ENCODE measurements at places on chromosomes 2 and 18. TPM values are rescaled to one million over a fixed set of nuclear protein-coding genes. Genes with fewer than 3 reads are reported as not detected.

DNA sequence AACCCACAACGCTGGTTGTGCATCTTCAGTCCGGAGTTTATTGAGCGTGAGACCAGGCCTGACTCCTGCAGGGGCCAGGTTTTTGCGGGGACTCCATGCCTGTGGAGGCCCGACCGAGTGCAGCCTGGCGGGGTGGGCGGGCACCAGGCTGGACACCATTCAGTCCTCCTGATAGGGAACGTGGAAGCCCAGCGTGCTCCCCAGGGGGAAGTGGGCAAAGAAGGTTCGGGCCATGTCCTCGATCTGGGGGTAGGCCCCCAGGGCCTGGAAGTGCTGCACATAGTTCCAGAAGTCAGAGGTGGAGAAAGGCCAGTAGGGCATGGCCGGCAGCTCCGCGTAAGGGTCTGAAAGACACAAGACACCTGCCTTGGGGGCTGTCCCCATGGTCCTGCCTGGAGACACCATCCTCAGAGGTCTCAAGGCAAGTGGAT lies 1.4 kb downstream of the OTOS start:
- no peak overlapping the region for H3K27ac ChIP-seq
- H3K4me3 ChIP-seq = no peak overlapping the region
- no peak for DNase-seq
- no peaks in the 10 kb centered on the region for H3K36me3 ChIP-seq
- H3K4me1 ChIP-seq = peaks cover 25% of the 10 kb centered on the region
- H3K27me3 ChIP-seq = peaks cover 34% of the 10 kb centered on the region

DNA sequence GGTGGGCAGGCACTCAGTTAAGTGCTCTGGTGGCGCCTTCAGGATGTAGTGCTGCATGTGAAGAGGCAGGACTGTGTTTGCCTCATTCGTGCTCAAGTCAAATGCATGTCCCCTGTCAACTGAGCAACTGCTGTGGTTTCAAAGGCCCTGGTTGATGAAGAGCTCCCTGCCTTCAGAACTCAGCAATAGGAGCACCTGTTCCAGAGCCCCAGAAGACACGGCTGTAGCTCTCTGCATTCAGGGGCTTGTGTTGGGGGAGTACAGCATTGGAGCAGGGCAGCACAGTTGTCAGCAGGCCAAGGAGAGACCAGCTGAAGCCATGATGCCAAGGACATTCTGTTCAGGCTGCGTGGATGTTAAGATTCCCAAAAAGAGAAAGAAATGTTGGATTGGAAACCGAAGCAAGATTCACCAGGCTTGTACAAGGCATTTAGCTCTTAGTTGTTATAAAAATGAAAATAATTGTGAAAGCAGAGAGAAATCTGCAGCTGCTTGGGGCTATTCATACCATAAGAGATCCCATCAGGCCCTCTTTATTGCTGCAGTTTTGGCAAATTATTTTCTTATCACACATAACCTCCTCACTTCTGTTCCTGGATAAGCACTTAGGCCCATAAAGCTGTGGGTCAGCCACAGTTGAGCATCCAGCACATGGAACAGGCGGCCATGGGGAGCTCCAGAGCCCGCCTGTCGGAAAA lies 252.4 kb upstream of the ZNF521 start:
- DNase-seq = no peak
- no peaks in the 10 kb centered on the region for H3K36me3 ChIP-seq
- H3K27me3 ChIP-seq = peaks cover 13% of the 10 kb centered on the region
- H3K27ac ChIP-seq = no peak overlapping the region
- H3K4me1 ChIP-seq = no peaks in the 10 kb centered on the region

GRCh38 chr2:19695706-19696105 lies 206.1 kb downstream of the TTC32 start:
- H3K4me3 ChIP-seq = no peak overlapping the region
- H3K27ac ChIP-seq = no peak overlapping the region
- no peaks in the 10 kb centered on the region for H3K4me1 ChIP-seq

DNA sequence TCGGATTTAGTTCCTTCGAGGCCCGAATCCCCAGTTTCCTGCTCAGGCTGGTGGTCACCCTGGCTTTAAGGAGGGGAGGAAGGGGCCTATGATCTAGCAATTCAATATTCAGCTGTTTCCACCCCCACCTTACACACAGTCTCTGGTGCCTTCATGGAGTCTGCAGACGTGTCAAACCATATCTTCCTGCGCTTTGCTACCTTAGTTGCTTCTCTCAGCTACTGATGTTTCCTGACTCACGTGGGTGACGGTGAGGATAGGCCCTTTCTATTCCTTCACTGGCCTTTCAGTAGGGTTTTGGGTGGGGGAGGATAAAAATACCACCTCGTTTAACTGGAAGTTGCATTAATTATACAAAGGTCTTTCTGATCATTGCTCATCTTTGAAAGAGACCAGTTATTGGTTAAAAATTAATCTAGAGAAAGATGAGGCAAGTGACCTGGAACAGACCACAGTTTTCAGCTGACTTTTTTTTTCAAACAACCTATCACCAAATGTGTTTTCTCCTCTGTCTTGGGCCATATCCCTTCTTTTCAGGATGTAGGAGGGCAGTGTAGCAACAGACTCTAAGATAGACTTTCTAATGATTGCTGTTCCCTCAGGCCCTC lies 49.7 kb downstream of the SH2D6 start:
- peaks cover 18% of the 10 kb centered on the region for H3K4me1 ChIP-seq
- no peak overlapping the region for H3K27ac ChIP-seq
- DNase-seq = no peak

- no peaks in the 10 kb centered on the region for H3K27me3 ChIP-seq
- no peak overlapping the region for H3K4me3 ChIP-seq
- DNase-seq = peak; percentile 5
- peaks cover 50% of the 10 kb centered on the region for H3K4me1 ChIP-seq
- no peak overlapping the region for H3K27ac ChIP-seq
Observed at GRCh38 chr2:241225545-241225944, 37.1 kb downstream of the ANO7 start.

- H3K4me1 ChIP-seq = peaks cover 6% of the 10 kb centered on the region
- H3K27me3 ChIP-seq = no peaks in the 10 kb centered on the region
- DNase-seq = no peak
Observed at GRCh38 chr2:10575609-10576280, 114.0 kb downstream of the NOL10 start.

DNA sequence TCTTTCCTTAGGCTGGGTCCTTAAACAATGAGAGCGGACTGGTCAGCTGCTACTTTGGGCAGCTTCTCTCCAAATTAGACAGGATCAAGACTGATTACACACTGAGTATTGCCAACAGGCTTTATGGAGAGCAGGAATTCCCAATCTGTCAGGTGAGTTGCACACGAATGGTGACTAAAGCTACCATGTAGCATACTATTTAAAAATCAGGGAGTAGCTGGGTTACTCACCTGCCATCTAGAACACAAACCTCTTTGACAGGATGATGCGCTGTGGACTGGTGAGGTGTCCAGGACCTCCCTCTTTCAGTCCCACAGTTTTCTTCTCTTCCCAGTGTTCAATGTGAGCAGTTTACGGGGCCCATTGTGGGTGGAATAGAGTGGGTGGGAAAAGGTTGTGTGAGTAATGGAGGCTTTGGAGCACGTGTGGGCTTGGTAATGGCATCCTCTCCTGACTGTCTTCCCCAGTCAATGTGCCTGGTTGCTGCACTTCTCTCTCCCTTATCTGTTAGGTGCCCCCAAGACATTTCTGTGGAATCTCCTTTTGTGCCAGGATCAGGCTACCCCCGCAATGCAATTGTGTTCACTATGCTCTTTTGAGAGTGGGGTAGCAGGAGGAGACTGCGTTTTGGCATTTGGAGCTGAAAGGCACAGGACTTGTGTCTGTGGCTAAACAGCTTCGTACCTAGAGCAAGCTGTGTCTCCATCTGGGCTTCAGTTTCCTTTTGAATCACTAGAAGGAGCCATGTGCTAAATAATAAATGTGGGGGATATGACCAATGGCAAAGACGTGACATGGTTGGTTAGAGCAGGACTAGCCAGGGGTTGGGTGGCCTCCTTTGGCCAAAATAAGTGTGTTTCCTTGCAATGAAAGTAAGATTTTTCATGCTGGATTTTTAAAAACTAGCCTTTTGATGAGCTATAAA lies 17.7 kb downstream of the SERPINB12 start:
- H3K4me1 ChIP-seq = no peaks in the 10 kb centered on the region
- no peak overlapping the region for H3K27ac ChIP-seq
- no peaks in the 10 kb centered on the region for H3K36me3 ChIP-seq
- H3K27me3 ChIP-seq = no peaks in the 10 kb centered on the region
- no peak for DNase-seq

DNA sequence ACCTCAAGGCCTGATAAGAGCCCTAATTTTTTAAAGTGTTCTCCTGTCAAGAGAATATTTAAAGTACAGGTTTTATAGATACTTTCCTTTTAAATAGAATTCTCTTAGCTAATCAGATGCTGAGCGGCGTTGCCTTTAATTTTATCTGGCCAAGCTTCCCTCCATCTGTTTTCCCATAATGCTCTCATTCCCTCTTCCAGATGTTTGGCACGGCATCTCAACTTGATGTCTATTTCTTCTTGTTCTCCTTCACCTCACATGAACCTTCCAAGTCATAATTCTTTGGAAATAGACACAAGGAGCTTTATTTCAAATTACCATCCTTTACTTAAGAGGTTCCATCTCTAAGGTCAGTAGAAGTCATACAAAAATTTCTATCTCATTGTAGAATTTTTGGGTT lies 76.1 kb upstream of the CPO start:
- no peaks in the 10 kb centered on the region for H3K36me3 ChIP-seq
- no peak for DNase-seq
- no peaks in the 10 kb centered on the region for H3K27me3 ChIP-seq
- peaks cover 12% of the 10 kb centered on the region for H3K4me1 ChIP-seq
- H3K27ac ChIP-seq = peak overlapping the region; percentile 66

GRCh38 chr2:233387225-233387624 lies 32.9 kb downstream of the DGKD start:
- DNase-seq = no peak
- peaks cover 56% of the 10 kb centered on the region for H3K4me1 ChIP-seq
- H3K27ac ChIP-seq = peak overlapping the region; percentile 90
- H3K27me3 ChIP-seq = no peaks in the 10 kb centered on the region

- H3K4me1 ChIP-seq = no peaks in the 10 kb centered on the region
- H3K27me3 ChIP-seq = no peaks in the 10 kb centered on the region
- H3K27ac ChIP-seq = no peak overlapping the region
- H3K4me3 ChIP-seq = no peak overlapping the region
- H3K36me3 ChIP-seq = peaks cover 4% of the 10 kb centered on the region
Observed at GRCh38 chr18:45034179-45034578, 353.5 kb downstream of the SETBP1 start.

- no peak overlapping the region for H3K4me3 ChIP-seq
- no peak overlapping the region for H3K27ac ChIP-seq
- peaks cover 10% of the 10 kb centered on the region for H3K4me1 ChIP-seq
- no peaks in the 10 kb centered on the region for H3K36me3 ChIP-seq
- H3K27me3 ChIP-seq = peaks cover 12% of the 10 kb centered on the region
Observed at GRCh38 chr2:239536186-239536585, 135.4 kb upstream of the HDAC4 start.

DNA sequence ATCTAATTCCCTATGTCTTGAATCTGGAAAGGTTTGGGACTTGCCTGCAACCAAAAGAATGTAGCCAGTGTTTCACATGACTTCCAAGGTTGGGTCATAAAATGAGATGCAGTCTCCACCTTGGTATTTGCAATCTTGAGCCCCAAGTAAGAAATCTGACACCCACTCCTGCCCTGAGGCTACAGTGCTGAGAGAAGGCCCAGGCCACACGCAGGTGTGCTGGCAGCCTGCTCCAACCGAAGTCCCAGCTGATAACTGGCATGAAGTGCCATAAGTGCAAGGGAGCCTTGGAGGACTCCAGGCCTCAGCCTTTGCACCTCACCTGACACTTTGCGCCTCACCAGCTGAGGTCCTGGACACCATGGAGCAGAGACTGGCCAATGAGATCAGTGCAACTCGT lies 182.7 kb downstream of the ANAPC1 start:
- no peak for DNase-seq
- H3K27ac ChIP-seq = no peak overlapping the region
- H3K4me1 ChIP-seq = peaks cover 13% of the 10 kb centered on the region
- no peak overlapping the region for H3K4me3 ChIP-seq

GRCh38 chr2:105732955-105733607 lies 11.6 kb upstream of the NCK2 start:
- H3K36me3 ChIP-seq = no peaks in the 10 kb centered on the region
- H3K4me3 ChIP-seq = no peak overlapping the region
- DNase-seq = no peak
- no peaks in the 10 kb centered on the region for H3K27me3 ChIP-seq

DNA sequence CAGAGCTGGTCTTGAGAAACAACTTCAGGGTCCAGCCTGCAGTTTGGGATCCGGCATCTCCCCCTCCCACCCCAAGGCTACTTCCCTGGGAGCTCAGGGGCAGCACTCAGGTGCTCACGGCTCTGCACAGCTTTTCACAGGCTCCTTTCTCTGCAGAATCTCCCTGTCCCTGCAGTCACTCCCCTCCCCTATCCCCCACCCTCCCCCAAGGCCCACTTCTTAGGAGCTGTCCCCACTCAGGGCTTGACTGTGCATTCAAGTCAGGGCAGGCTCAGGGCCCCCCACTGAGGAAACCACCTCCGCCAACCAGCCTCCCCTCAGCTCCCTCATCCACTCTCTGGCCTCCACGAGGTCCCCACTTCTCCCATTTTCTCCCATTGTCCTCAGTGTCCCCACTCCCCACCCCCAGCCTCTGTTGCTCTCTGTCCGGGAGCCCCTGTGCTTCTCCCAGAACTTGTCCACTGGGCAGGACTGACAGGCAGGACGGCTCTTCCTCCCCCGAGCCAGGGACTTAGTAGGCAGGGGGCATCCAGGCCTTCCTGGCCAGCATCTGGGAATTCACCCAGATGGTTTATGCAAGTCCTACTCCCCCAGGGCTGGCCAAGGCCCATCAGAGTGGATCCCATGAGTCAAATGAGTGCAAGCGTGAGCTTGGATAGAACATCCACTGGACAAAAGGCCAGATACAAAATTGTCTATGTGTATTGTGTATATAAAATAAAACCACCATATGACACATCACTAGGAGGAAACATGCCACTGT lies 7.6 kb downstream of the NMUR1 start:
- H3K27ac ChIP-seq = no peak overlapping the region
- no peak overlapping the region for H3K4me3 ChIP-seq
- no peaks in the 10 kb centered on the region for H3K27me3 ChIP-seq
- no peaks in the 10 kb centered on the region for H3K36me3 ChIP-seq
- DNase-seq = no peak
- H3K4me1 ChIP-seq = peaks cover 18% of the 10 kb centered on the region

GRCh38 chr18:52829876-52830405 lies 489.9 kb downstream of the DCC start:
- H3K27ac ChIP-seq = no peak overlapping the region
- H3K4me3 ChIP-seq = no peak overlapping the region
- H3K36me3 ChIP-seq = no peaks in the 10 kb centered on the region
- DNase-seq = no peak
- no peaks in the 10 kb centered on the region for H3K27me3 ChIP-seq
- no peaks in the 10 kb centered on the region for H3K4me1 ChIP-seq

CTNNA2 gene
- total RNA-seq = not detected

SCYGR1 gene
- total RNA-seq = not detected

GYPC gene
- total RNA-seq = 98.8 TPM

CTAGE1 gene
- not detected for total RNA-seq
